ENCODE measurements at places on chromosomes 11 and 22. TPM values are rescaled to one million over a fixed set of nuclear protein-coding genes. Genes with fewer than 3 reads are reported as not detected.
A peak's percentile ranks its signal among the peaks of the same experiment; 100 is the strongest.

- no peak for DNase-seq
These were observed 103.2 kb downstream of the GRIA4 start for GRCh38 chr11:105713106-105713505.

DNA sequence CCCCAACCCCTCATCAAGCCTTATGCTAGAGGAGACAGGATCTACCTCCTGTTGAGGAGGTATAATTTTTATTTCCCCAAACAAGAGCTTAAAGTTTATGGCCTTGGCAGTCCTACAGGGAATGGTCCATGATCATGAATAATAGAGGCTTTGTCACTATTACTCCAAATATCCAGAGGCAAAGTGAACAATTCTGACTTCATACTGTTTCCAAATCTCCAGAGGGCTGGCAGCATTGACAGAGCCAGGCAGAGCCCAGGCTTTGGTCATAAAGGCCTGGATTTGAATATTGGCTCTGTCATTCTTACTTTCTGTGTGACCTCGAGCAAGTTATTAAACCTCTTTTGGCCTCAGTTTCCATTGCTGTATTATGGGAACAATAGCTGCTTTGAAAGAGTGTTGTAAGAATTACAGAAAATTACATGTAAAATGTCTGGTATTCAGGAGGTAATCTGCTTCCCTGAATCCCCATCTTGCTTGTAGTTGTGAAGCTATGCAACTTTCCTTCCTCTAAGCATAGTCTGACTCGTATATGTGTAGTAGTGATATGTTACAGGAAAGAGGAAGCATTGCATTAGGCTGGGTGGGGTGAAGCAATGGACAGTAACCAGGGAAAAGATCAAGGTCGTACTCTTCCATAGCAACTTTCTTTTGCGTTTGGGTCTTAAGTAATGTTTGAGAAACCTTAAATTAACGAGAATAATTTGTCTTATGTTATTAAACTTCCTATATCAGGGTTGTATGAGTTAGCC, 88.8 kb downstream of the CD44 start:
- DNase-seq = no peak

DNA sequence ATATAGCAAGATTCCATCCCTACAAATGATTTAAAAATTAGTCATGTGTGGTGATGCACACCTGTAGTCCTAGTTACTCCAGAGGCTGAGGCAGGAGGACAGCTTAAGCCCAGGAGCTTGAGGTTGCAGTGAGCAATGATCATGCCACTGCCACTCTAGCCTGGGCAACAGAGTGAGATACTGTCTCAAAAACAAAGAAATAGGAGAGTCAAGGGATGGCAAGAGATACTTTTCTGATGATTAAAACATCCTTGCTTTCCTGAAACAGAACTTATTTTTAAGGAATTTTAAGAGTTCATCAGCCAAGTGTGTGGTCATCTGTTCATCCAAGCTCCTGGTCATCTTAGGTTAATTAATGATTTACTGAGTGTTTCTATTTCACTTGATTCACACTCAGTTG, 1252.0 kb downstream of the LRRC4C start:
- DNase-seq = no peak

DNA sequence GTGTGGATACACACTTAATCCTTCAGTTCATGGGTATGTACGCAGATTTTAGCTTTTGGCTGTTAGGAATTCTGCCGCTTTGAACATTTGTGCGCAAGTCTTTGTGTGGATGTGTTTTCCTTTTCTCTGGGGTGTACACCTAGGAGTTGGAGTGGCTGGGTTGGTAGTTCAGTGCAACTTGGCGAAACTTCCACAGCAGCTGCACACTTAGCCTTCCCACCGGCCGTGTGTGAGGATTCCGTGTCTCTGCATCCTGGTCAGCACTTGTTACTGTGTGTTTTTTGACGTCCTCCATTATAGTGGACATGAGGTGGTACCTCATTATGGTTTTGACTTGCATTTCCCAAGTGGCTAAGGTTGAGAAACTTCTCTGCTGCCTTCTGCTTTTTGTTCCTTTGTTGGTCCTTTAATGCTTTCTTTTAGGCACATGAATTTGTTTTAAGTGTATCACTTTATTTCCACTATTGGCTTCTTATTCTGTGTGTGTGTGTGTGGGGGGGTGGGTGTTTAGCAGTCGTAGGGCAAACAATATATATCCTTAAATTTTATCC, 72.1 kb upstream of the SLC25A18 start:
- DNase-seq = no peak

- DNase-seq = no peak
These were observed 126.1 kb downstream of the NECTIN1 start for GRCh38 chr11:119602745-119603373.

DNA sequence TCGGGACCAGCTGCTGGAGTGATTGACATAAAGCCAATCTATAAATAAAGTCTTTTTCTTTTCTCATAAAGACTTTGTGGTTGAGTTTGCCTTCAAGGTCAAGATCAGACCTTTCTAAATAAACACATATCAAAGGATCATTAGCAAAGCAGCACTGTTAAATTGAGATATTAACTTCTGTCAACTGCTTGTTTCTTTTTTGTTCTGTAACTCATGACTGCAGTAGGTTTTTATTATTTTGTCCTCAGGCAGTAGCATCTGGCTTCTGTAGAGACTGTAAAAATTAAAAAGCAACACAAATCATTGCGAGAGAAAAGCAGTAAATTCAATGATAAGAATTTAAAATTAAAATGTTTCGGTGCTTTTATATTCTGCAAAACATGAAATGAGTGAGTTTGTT, 77.7 kb upstream of the NNMT start:
- DNase-seq = no peak

DNA sequence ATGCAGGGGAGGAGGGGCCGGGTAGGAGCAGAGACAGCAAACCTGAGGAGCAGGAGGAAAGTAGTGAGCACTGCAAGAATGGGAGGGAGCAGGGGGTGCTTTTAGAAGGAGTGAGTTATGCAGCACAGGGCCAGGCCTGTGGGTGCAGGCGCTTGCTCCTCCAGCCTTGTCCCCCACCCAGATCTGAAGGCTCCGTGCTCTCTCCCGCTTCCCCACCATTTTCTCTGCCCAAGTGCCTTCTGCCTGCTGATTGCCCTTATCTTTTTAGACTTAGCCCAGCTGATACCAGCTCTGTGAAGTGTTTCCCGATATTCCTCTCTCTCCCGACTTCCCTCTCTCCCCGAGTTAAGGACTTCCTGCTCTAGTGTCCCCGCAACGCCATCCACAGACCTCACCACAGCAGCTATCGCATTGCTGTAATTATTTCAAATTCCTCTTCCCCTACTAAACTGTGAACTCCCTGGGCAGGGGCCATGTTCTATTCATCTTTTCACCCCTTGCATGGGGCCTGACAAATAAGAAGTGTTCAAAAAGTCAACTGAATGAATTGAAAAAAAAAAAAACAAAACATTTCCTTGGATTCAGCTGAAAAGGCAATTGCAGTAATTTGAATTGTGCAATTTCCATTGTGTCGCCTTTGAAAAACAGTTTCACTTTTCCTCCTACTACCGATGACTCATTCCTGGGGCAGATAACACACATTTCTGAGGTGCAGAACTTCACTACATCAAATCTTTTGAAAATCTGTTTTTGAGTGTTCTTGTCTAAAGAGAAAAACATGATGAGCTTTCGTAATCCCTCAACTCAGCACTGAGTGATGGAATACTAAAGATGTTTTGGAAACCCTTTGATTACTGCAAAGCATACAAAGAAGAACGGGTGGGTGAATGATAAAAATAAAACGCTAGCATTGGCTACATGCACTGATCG, 69.7 kb upstream of the BMAL1 start:
- peak; percentile 70 for DNase-seq

DNA sequence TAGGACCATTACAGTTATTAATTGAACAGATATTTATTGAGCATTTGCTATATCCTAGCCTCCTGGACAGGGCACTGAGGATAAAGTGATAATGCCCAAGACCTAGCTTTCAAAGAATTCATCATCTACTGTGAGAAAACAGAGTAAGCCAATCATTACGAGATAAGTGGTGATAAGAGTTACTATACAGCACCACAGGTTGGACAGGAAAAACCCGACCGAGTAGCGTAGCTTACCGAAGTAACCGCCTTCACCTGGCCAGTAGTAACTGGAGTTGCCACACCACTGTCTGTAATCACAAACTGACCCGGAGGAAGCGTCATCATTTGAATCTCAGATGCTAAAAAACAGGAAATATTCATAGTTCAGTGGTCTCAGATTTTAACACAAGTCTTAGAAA, 10.0 kb upstream of the NFRKB start:
- DNase-seq = no peak

GRCh38 chr22:36762687-36763260, 13.1 kb downstream of the IFT27 start:
- DNase-seq = peak; percentile 87

DNA sequence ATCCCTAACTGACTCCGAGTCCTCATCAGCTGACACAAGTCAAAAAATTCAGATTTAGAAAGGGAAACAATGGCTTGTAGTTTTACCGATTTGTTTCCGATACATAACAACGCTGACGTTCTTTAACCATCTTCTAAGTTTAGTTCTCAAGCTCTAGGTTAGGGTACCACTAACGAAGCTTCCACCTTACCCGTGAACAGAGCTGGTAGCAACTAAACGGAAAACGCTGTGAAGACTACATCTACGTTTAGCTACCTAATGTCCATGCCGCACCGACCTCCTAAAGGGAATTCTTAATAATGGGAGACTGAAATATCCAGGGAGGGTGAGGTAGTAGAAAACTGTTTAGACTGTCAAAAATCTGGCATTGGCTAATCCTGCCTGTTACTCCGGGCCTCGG, 1.0 kb downstream of the NUP98 start:
- no peak for DNase-seq

- no peak for DNase-seq
These were observed 730.6 kb downstream of the METTL15 start for GRCh38 chr11:28838741-28839140.

DNA sequence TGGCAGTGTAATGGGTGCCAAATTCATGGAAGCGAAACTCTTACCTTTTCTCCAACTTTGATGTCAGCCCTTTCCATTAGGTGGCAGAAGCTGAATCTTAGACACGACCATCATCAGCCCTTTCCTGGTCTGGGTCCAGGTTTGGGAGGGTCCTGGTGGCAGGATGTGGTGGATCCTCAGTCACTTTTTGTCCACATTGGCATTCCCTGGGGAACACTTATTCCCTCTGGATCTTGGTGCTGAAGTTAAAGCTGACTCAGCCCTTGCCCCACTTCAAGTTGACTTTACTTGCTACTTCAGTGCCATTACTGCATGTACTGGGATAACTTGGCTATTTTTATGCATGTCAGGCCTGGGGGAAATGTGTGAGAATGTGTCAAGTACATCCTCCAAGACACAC, 16.6 kb upstream of the NTM start:
- no peak for DNase-seq

DNA sequence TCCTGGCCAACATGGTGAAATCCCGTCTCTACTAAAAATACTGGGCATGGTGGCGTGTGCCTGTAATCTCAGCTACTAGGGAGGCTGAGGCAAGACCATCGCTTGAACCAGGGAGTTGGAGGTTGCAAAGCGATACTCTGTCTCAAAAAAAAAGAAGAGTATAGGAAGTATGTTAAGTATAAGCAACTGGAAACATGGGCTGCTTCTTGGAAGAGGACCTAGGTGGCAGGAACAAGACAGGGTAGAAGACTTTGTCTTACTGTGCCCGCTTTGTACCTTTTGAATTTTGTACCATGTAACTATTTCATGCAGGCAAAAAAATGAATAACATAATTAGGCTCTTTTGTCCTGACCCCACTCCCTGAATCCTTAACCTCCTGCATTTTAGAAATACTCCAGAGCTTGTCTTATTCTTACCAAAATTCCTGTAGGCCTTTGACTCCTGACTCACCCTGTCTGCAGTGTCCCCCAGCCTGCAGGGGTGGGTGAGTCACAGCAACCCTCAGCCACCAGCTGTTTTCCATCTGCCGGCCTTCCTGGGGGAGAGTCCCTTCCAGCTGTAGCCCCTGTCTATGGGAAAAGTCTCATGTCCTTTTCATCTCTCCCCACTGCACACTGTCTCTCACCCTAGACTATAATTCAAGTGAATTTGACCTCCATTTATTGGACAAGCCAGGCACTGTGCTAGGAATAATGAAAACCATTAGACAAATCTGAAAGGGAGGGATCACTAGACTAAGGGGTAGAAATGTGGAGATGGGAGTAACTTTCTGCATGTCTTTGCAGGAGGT, 41.8 kb downstream of the TXN2 start:
- no peak for DNase-seq

GRCh38 chr11:128261011-128261421, 326.3 kb downstream of the ETS1 start:
- no peak for DNase-seq

DNA sequence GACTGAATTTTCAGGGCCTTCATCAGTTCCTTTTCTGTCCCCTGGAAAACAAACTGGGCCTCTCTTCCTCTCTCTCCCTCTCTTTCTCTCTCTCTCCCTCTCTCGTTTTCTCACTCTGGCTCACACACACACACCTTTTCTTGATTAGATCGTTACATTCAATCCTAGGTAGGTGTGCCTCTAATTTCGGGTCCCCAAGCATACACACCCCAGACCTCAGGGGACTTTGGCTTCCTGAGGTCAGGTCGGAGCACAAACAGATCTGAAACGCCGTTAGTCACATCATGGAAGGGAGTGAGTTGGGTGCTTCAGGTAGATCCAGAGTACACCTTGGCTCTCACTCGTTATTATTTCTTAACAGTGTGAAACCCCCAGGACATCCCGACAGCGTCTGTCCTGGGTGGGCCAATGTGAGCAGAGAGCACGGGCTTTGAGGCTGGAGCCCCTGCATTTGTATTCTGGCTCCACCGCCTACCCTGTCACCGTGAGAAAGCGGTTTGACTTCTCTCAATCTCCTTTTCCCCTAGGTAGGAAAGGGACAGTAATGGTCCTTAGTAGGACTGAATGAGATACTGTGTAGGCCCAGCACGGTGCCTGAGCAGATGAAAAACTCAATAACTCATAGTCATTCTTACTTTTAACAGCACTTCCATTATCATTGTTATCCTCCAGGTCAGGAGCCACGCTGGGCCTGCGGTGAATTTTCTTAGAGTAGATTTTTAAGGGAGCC, 37.3 kb upstream of the POU2AF1 start:
- no peak for DNase-seq

DNA sequence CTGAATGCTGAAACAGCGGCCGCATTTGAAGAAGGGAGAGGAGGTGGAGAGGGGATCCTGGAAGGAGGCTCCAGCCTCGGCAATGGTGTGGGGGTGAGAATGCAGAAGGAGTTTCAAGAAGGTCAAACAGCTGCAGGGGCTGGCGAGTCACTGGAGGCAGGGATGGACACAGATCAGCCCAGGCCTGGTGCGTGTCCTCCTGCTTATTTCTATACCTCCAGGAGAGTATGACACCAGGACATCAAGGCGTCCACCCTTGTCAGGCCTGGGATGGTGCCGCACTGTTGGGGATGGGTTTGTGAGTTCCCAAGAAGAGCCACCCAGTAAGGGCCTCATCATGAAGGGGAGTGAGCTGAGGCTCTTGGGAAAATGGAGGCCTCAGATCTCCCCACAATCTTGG, 23.1 kb downstream of the IGLL1 start:
- DNase-seq = peak; percentile 36

GRCh38 chr11:15145615-15146014, 30.9 kb downstream of the INSC start:
- no peak for DNase-seq

GRIK4 gene
- 4.3 TPM for total RNA-seq

OR2AT4 gene
- not detected for total RNA-seq

KCNQ1OT1 gene
- total RNA-seq = 2.0 TPM

CRACR2B gene
- 34.3 TPM for total RNA-seq

ZNF214 gene
- 3.7 TPM for total RNA-seq

HTR3B gene
- total RNA-seq = not detected

CARNS1 gene
- 2.7 TPM for total RNA-seq

SAA4 gene
- total RNA-seq = not detected
